Naive thymus-derived CD4-positive, alpha-beta T cell (primary cell): ENCODE measurements at places on chromosomes 13 and 19. TPM values are rescaled to one million over a fixed set of nuclear protein-coding genes. Genes with fewer than 3 reads are reported as not detected.

GRCh38 chr19:56699552-56699951 lies 28.0 kb upstream of the ZNF835 start:
- no peaks in the 10 kb centered on the region for H3K27me3 ChIP-seq
- no peaks in the 10 kb centered on the region for H3K36me3 ChIP-seq
- no peak overlapping the region for H3K4me3 ChIP-seq
- H3K27ac ChIP-seq = no peak overlapping the region

DNA sequence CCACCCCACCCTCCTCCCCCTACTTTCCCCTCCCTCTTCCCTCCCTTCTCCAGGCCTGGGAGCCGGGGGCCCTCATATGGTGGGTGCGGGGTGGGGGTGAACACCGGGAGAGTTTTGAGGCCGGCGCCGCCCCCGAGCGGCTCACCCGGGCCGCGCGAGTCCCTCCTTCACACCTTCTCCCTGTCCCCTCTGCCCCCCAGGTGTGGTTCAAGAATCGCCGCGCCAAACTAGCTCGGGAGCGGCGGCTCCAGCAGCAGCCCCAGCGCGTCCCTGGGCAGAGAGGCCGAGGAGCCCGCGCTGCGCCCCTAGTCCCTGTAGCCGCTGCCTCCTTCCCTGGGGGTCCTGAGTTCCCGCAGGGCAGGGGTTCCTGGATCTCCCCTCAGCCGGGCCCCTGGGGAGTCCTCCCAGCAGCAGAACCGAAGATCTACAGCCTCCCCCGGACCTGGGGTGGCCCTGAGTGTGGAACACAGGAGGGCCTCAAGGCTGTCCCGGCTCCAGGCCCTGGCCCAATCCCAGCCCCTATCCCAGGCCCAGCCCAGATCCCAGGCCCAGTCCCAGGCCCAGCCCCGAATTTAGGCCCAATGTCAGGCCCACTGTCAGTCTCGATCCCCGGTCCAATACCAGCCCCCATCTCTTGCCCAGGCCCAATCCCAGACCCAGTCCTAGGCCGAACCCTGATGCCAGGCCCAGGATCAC lies 1.7 kb downstream of the TPRX2 start:
- no peak overlapping the region for H3K27ac ChIP-seq
- no peak for DNase-seq
- H3K4me1 ChIP-seq = no peaks in the 10 kb centered on the region

DNA sequence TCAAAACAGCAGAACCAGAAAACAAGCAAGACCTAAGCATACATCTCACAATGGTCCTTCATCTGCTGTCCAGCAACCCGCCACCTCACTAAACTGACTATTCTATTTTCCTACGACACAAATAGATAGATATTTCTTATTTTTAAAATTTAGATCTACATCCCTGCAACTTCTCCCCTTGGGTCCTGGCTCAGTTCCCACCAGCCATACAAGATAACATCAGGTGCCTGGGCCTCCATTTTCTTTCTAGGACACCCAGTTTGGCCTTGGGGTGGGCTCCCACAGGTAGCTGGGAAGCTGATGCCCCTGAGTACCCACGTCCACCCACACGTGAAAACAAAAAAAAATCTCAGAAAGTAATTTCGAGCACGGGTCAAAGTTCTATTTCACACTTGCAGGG lies 47.6 kb downstream of the TGDS start:
- no peaks in the 10 kb centered on the region for H3K27me3 ChIP-seq
- peak overlapping the region; percentile 95 for H3K27ac ChIP-seq
- peak overlapping the region; percentile 88 for H3K4me3 ChIP-seq
- no peaks in the 10 kb centered on the region for H3K36me3 ChIP-seq
- no peak for DNase-seq

DNA sequence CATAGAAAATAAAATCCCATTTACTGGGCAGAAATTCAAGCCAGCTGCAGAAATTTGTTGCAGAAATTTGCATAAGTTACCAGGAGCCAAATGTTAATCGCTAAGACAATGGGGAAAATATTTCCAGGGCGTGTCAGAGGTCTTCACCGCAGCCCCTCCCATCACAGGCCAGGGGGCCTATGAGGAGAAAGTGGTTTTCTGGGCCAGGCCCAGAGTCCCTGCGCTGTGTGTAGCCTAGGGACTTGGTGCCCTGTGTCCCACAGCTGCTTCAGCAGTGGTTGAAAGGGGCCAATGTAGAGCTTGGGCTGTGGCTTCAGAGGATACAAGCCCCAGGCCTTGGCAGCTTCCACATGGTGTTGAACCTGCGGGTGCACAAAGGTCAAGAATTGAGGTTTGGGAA lies 278.9 kb upstream of the PCDH9 start:
- H3K4me1 ChIP-seq = no peaks in the 10 kb centered on the region
- H3K36me3 ChIP-seq = no peaks in the 10 kb centered on the region
- no peak for DNase-seq
- no peak overlapping the region for H3K27ac ChIP-seq

GRCh38 chr19:49456326-49456725 lies 3.3 kb downstream of the ALDH16A1 start:
- H3K27ac ChIP-seq = no peak overlapping the region
- H3K36me3 ChIP-seq = no peaks in the 10 kb centered on the region
- H3K4me3 ChIP-seq = no peak overlapping the region
- H3K4me1 ChIP-seq = peaks cover 18% of the 10 kb centered on the region
- H3K27me3 ChIP-seq = no peaks in the 10 kb centered on the region

DNA sequence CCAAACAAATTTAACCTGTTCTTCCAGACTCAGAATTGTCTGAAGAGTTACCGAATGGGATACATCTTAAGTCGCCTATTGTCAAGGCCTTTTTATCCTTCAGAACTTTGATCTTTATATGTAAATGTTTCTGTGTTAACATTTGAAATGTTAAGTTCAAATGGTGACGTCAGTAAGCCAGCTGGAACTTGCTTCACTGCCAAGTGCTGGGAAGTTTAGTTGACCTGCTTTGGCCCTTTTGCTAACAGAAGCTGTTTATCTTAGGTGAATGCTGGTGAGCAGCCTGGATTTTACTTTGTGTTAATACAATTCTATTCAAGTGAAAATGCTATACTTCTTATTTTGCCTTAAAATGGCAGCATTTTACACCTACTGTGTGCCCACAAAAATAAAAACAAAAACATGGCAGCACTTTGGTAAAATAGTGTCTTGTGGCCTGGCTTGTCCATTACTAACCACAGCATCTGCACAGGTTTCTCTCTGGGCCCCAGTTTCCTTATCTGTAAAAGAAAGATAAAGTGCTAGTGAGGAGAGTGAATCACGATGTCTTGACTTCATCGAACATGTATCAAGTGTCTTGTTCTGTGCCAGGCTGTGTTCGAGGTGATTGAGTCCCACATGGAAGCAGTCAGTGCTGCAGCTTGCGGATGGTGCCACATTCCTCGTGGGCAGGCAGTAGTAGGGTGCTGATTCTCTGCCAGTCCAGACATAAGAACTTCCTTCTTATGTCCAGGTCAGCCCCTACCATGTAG lies 2.2 kb downstream of the NAXD start:
- peaks cover 13% of the 10 kb centered on the region for H3K4me1 ChIP-seq
- H3K27me3 ChIP-seq = no peaks in the 10 kb centered on the region
- H3K36me3 ChIP-seq = no peaks in the 10 kb centered on the region
- no peak overlapping the region for H3K4me3 ChIP-seq
- no peak for DNase-seq
- no peak overlapping the region for H3K27ac ChIP-seq

DNA sequence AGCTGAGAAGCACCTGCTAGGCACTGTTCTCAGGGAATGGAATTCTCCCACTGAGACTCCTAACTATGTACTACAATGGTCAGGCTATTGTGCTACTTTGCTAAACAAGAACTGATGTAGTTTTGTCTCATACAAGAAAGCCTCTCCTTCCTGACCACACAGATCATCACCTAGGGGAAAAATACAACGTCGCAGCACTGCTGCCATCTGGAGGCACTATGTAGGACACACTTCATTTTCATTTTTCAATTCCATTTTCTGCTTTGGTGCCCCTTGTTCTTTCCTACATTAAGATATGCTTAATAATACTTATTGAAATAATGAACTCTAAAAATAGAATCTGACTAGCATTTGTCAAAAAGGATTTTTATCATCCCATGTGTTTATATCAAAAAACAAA lies 21.1 kb downstream of the PROSER1 start:
- H3K27ac ChIP-seq = no peak overlapping the region
- H3K27me3 ChIP-seq = no peaks in the 10 kb centered on the region
- H3K4me3 ChIP-seq = no peak overlapping the region
- H3K36me3 ChIP-seq = peaks cover 25% of the 10 kb centered on the region

- no peaks in the 10 kb centered on the region for H3K4me1 ChIP-seq
- no peaks in the 10 kb centered on the region for H3K36me3 ChIP-seq
- no peaks in the 10 kb centered on the region for H3K27me3 ChIP-seq
- H3K27ac ChIP-seq = no peak overlapping the region
- no peak overlapping the region for H3K4me3 ChIP-seq
- no peak for DNase-seq
These were observed 11.4 kb downstream of the MCF2L start for GRCh38 chr13:112980434-112980833.

GRCh38 chr19:44729516-44730033 lies 18.9 kb upstream of the BCL3 start:
- H3K27ac ChIP-seq = no peak overlapping the region
- H3K4me3 ChIP-seq = no peak overlapping the region
- no peaks in the 10 kb centered on the region for H3K27me3 ChIP-seq
- H3K36me3 ChIP-seq = no peaks in the 10 kb centered on the region

DNA sequence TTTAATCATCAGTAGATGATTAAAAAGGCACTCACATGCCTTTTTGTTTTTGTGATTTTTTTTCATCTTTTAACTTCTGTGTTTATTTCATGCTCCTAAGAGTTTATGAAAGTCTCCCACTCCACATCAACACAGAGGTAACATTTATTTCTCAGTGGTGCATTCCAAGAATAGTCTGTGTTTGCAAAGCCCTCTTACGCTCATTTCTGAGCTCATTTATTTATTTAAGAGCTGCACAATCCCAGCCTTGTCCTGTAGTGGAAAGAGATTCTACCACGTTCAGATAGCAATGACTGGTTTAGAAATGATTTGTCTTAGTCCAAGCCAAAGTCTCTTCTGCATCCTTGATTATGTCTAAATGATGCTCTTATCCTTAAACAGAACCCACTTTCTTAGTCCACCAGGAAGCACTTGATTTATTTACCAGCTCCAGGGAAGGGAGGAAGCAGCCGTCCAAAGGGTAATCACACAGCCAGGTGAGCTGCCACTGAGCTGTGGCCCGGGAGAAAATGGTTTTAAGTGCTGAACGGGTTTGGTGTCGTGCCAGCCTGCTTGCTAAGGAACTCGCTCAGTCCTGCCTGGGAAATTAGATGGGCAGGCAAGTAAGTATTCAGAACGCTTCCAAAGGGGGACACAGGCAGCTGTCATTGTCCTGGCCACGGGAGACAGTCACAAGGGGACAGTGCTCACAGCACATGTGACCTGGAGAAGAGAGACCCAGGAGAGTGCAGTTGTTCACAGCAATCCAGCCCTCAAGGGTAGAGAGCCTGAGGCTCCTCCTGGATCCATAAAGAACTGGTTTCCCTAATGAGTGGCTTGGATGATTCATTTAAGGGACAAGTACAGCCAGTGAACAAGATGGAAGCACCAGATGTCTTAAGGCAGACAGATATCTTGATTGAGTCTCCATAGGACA lies 131.8 kb upstream of the WASF3 start:
- no peaks in the 10 kb centered on the region for H3K36me3 ChIP-seq
- H3K4me1 ChIP-seq = no peaks in the 10 kb centered on the region
- no peak overlapping the region for H3K4me3 ChIP-seq
- H3K27ac ChIP-seq = no peak overlapping the region

DNA sequence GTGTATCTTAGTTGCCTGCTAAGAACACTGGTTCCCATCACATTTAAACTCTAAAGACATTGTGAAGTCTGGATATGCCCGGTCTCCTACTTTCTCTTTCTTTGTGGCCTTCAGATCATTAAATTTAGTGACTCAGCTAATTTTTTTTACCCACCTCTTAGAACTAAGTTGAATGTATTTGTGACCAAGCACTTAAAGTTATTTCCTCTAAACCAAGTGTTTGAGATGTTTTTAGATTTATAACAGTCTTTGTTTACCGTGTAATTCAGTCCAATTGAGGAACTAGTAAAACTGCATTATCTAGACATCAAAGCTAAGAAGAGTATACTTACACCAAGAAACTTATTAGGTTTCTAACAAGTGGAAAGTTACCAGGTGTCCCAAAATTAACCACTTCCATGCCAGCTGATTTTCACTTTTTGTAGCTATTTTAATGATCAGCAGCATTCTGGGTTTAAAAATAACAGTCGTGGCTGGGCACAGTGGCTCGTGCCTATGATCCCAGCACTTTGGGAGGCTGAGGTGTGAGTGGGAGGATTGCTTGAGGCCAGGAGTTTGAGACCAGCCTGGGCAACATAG lies 53.1 kb downstream of the ARHGAP35 start:
- no peak overlapping the region for H3K27ac ChIP-seq
- H3K4me3 ChIP-seq = no peak overlapping the region

DNA sequence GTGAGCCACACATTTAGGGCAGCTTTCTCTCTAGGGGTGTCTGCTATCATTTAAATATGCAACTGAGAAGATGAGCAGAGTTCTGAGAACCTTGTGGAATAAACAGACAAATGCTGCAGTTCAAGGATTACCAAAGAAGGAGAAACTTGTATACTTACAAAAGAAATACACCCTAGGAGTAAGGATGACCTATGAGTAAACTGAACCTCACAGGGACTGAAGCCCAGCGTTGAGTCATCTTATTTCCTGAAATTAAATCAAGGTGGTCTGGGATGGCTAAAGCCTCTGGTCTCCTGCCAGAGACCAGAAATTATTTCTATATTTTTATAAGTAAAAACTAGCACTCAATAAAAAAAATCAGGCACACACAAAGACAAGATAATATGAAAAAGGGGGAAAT lies 40.1 kb downstream of the FAM216B start:
- H3K27ac ChIP-seq = no peak overlapping the region
- H3K4me1 ChIP-seq = no peaks in the 10 kb centered on the region
- no peaks in the 10 kb centered on the region for H3K27me3 ChIP-seq
- no peaks in the 10 kb centered on the region for H3K36me3 ChIP-seq
- no peak overlapping the region for H3K4me3 ChIP-seq

DNA sequence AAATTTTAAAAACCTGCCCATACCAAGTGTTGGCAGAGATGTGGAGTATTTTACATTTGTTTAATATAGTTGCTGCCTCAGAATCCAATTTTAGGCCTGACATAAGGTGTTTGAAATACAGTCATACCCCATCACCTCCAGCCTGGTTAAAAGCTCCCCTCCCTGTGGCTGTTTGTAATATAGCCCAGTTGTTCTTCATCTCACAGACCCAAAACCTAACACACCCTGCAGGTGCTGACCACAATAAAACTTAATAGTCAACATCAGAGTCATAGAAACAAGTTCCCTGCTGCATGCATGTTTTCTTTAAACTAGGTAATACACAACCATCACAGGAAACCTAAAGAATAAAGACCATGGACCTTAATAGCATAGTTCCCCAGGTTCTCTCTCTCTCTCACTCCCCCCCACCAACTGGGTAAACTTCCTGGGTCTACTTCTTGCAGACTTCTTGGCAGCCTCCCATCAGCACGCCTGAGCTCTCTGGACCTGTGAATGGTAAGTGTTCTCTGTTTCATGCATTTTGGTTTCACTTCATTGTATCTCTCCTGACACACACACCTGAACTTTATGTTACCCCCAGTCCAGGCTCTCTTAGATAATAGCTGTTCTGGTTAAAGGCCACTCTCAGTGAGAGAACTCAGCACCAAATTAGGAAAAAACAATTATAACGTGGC lies 1369.9 kb downstream of the EFNB2 start:
- H3K27ac ChIP-seq = no peak overlapping the region
- H3K4me3 ChIP-seq = no peak overlapping the region
- no peaks in the 10 kb centered on the region for H3K27me3 ChIP-seq
- no peaks in the 10 kb centered on the region for H3K36me3 ChIP-seq
- H3K4me1 ChIP-seq = no peaks in the 10 kb centered on the region

SHISA7 gene
- not detected for total RNA-seq

ALOX5AP gene
- total RNA-seq = 110 and 127 TPM in 2 replicates

PSG2 gene
- total RNA-seq = not detected

SELENOV gene
- not detected for total RNA-seq

CC2D1A gene
- 29.8 TPM for total RNA-seq

CEACAM6 gene
- total RNA-seq = not detected

MIDN gene
- 78.1 and 79.4 TPM in 2 replicates for total RNA-seq

PCDH20 gene
- not detected for total RNA-seq

FARSA gene
- 109 TPM in 2 replicates for total RNA-seq
